Skeletal muscle cell (primary cell): ENCODE measurements at places on chromosomes 6 and 20.
A peak's percentile ranks its signal among the peaks of the same experiment; 100 is the strongest.

- DNase-seq: no peak
Measured at GRCh38 chr20:43689165-43689564, 22.3 kb downstream of the MYBL2 start.

- no peak for DNase-seq
Measured at GRCh38 chr20:47758517-47759450, 26.5 kb downstream of the SULF2 start.

- peak; percentile 42 for DNase-seq
Measured at GRCh38 chr6:6811128-6812009, 222.8 kb downstream of the LY86 start.

GRCh38 chr6:53239526-53239925, 90.9 kb upstream of the GCM1 start:
- no peak for DNase-seq

DNA sequence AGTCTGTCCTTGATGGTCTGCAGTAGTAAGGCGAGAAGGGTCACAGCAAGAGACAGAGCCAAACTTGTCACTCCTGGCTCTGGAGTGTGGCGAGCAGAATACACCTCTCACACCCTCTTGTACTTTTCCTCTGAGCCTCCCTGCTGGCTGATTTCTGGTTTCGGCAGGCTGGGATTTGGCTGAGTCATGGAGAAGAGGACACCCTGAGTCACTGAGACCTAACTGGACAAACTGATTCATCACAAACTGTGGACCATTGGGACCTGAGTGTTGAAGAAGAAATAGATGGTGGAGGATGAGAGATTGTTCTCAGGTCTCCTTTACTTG, 101.7 kb downstream of the F13A1 start:
- DNase-seq: peak; percentile 9

DNA sequence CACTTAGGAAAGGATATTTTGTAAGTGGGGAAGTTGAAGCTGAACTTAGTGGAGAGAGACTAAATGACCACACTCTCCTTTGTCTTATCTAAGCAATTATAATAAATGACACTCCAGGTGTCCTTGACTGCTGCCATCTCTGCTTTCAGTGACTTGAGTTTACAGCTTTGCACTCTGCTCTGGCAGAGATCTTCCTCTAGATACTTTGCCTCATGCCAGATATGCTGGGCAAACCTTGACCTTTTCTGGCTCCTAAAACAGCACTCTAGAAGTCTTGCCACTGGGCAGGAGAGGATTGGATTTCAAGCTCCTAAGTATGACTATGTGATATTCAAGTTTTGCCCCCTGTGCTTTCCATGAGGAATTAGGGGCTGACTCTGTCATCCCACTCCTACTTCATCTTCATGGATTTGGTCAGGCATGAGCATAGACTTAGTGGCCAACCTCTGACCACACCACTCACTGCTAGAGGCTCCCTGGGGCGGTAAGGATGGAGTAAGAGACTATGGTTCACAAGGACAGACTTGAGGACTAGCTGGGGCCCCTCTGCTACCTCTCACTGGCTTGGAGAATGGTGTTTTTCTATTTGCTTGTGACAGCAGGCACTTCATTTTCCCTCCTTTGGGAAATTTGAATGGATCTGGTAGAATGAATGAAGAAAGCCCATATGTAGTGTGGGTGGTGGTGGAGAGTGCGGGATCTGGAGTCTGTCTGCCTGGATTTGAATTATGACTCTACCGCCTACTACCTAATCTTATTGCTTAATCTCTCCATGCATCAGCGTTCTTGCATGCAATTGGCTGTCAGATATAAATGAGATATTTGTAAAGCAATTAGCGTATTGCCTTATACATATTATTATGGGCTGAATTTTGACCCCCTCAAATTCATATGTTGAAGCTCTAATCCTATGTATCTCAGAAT, 191.4 kb downstream of the REV3L start:
- peak; percentile 19 for DNase-seq

DNA sequence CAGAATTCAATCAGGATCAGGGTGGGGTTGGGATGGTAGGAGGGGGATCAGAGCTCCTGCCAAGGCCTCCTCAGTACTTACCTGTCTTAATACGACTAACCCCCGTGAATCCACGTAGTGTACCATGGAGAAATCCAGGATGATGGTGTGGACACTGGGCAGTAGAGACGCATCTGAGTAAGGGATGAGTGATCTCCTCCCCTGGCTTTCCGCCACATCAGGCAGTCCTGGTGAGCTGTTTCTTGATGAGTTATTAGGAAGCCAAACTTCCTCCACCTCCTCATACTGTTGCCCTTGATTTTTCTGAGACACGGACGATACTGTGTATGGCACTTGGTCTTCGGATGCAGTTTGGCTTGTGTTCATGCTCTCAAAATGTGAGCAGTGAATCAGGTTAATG, 34.2 kb upstream of the SRPK1 start:
- DNase-seq: no peak

DNA sequence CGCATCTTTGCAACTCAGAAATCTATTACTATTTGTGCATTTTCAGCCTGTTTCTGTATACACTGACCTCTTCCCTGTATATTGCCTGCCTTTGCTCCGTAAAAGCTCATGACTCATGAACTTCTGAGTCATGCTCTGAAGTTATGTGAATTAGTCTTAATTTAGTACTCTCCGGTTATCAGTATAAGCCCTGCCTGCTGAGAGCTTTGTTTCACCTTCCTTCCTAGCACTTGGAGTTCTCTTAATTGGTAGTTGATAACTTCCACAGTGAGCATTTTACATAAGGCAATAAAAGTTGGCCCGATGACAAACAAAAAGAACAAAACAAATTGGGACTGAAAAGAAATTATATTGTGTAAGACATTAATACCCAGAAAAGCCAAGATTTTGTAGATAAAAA, 231.4 kb downstream of the GJA1 start:
- DNase-seq: no peak

DNA sequence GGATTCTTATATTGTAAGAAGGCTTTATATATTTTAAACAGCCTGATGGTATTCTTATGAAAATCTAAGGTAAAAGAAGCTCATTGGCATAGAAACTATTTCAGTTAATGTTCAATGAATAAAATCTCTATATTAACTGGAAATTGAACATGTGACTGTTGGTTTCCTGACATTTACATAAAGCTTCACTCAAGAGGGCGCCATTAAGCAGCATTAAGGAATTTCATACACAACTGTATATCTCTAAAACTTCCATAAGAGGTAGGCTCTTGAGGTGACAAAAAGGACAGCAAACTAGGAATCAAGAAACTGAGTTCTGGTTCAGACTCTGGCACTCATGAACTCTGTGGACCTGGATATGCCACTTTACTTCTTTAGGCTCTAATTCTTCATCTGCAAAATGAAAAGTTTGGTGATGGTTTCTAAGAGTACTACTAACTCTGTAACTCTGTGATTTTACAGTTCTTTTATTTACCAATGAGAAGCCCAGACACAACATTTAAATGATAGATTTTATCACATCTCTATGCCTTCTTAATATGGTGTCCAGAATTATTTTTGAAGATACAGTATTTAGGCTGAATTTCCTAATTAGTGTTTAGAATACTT, 147.5 kb downstream of the FLRT3 start:
- no peak for DNase-seq

DNA sequence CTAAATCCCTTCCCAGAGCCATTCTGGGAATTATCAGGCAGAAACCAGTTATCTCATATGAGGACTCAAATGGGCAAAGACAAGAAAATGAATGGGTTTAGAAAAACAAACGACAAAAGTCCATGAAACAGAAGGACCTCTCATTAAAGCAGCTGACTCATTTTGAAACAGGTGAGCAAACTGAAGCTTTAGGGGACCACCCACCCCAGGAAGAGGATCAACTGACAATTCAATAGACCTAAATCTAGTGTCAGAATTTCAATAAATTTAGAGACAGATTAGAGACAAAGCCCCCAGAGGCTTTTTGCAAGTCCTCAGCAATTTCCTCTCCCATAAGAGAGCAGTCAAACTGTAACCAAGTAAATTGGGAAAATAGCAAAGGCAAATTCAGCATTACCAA, 333.8 kb downstream of the PTPRT start:
- DNase-seq: no peak

DNA sequence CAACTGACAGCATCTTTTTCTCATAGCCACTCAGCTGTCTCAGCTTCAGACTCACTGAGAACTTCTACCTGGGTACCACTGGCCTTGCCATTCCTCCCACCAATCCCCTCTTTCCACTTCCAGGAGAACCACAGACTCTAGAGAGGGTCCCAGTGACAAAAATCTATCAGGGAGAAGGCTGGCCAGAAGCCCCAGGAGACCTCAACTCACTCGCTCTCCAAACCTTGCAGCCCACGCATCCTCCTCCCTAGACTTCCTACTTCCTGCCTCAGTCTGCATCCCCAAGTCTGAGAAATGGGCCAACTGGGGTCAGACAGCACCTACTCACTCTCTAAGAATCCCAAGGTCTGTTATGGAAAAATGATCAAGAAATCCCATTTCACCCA, 1.2 kb downstream of the TMEM239 start:
- no peak for DNase-seq

GRCh38 chr20:25269057-25269832, 21.4 kb downstream of the PYGB start:
- no peak for DNase-seq

DNA sequence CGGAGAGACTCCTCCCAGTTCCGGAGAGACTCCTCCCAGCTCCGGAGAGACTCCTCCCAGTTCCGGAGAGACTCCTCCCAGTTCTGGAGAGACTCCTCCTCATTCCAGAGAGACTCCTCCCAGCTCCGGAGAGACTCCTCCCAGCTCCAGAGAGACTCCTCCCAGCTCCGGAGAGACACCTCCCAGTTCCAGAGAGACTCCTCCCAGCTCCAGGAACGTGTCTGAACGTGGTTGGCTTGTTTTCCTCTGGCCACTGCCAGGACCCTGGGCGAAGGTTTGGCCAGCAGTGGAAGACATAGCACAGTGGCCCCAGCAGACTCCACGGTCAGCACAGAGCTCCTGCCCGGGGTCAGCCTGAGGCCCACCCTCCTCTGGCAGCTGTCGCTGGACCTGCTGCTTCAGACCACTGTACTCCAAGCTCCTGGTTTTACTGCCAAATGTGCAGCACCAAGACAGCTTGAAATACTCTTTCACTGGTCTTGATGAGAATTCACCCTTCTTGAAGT, 122.3 kb upstream of the AFDN start:
- no peak for DNase-seq

- no peak for DNase-seq
Measured at GRCh38 chr6:71886184-71887005, at the start of gene RIMS1. Gene RIMS1, plus strand, starts transcription at chr6:71886550. Its CDS starts 474 bp downstream, at chr6:71887024.

- peak; percentile 68 for DNase-seq
Measured at GRCh38 chr6:67629258-67629657, 1005.8 kb upstream of the ADGRB3 start.

- no peak for DNase-seq
Measured at GRCh38 chr6:37783856-37784584, 35.5 kb upstream of the ZFAND3 start.

GRCh38 chr6:127533736-127534135, 14.6 kb upstream of the MTCL3 start:
- DNase-seq: no peak

DNA sequence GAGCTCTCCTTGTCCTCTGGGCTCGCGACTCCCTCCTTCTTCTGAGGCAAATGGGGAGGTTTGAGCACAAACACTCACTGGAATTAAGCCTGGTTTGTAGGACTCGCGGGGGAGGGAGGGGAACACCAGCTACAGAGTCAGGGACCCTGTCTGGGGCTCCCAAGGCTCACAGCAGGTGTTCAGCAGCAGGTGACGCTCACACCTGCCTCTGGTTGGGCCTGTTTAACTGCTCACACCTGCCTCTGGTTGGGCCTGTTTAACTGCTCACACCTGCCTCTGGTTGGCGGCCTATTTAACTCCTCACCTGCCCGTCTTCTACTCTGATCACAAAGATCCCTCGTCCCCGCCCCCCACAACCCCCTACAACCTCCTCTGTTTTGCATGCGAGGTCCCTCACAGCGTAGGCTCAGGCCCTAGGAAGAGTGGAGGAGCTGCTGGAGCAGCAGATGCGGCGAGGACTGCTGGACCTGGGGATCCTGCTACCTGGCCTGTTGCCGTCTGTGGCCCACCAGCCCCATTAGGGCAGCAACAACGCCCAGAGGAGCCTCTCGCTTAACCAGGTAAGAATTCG, 181.9 kb downstream of the ERMARD start:
- no peak for DNase-seq

DNA sequence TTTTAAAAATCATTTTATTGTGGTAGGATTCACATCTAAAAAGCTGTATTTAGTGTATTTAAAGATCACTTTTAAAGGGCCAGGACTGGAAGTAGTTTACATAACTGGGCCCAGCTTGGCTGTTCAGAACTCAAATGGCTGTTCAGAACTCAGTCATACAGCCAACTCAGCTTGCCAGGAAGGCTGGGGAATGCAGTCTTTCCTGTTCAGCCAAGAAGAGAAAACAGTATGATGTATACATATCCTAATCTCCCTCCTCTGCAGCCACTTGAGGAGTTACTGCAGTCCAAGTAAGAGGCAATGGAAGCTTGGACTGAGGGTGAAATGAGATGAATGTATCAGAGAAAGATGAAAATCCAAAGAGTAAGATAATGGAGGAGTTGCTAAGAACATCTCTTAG, 24.6 kb downstream of the DSTN start:
- no peak for DNase-seq

DNA sequence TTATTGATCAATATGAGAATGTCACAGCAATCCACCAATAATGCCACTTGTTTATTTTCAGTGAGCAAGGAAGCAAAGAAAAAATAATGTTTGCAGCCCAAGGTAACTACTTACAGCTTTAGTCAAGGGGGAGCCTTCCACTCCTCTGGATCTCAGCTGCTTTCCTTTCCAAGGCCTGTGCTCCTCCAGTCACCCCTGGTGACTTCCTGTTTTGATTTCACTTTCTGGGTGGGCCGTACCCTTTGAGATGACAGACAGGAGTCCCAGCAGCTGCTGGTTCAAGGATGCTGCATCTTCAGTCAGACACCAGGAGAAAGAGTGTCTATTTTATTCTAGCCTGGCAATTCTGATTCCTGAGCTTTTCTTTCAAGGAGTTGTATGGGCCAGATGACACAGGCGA, 5.6 kb upstream of the VNN2 start:
- no peak for DNase-seq

GRCh38 chr6:21271428-21272155, 322.0 kb upstream of the SOX4 start:
- no peak for DNase-seq

DNA sequence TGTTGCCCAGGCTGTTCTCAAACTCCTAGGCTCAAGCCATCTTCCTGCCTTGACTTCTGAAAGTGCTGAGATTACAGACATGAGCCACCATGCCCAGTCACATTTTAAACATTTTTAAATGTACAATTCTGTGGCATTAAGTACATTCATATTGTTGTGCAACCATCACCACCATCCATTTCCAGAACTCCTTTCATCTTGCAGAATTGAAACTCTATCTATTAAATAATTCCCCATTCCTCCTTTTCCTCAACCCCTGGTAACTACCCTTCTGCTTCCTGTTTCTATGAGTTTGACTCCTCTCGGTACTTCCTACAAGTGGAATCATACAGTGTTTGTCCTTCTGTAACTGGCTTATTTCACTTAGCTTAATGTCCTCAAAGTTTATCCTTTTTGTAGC, 103.8 kb upstream of the NAA20 start:
- no peak for DNase-seq

- no peak for DNase-seq
Measured at GRCh38 chr6:147642458-147642857, 134.0 kb downstream of the SAMD5 start.

GRCh38 chr20:23624324-23624691, 13.4 kb downstream of the CST3 start:
- DNase-seq: no peak

GRCh38 chr6:110340392-110340965, 17.7 kb downstream of the METTL24 start:
- no peak for DNase-seq

GRCh38 chr6:134967711-134968110, 17.8 kb upstream of the ALDH8A1 start:
- DNase-seq: no peak
